Stimulated activated CD4-positive, alpha-beta T cell treated with anti-CD3 and anti-CD28 coated beads, Interleukin-1b, Interleukin-23, amount 100 ng/mL, for 4 hours (primary cell): ENCODE measurements at places on chromosomes 2 and 18.

DNA sequence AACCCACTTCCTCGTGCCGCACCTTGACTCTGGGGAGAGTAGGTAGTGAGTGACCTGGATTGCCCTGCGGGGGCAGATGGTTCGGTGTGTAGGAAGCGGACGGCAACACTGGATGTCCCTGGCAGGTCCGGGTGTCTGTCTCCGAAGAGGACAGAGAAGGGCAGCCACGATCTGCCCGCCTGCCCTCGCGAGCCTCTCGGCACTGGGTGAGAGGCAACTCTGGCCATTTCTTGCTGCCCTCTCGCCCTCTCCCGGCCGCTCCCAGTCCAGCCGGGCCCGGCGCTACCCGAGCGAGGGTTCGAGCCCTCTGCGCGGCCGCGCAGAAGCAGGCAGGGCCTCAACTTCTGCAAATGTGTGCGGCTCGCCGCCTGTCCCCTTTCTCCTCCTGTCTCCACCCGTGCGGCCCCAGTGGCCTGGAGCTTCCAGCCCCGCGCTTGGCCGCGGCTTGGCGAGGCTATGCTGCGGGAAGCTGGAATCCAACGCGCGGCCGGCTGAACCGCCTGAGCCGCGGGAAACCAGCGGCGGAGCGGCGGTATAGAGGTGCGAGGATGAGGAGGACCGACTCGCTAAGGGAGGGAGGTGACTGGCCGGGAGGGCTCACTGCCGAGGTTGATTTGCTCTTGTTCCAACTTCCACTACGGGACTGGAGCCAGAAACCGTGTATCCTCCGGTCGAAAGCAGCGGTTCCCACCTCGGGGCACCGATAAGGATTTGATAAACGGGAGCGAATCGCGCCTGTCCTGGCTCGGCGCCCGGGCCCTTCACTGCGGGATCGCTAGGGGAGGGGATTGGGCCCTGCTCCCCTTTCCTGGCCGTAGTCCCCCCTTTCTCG is 1.5 kb downstream of the EPAS1 start:
- DNase-seq = no peak

DNA sequence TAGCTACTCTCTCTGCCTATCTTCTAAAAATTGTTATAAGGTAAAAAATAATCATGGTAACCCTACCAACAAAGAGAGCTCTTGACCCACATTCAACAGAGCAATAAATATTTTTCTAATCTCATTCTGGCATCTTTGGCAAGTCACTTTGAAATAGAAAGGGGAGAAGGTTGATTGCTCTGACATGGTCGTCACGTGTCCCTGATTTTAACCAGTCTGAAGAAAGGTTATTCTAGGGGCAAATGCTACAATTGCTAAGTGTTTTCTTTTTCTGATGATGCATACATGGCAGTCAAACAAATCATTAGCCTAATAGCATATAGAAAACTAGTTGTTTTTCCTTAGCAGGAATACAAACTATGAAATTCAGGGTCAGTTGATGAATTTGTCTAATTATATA is 153.3 kb upstream of the MAP3K20 start:
- DNase-seq = no peak

GRCh38 chr18:69898241-69898861 is 49.3 kb downstream of the CD226 start:
- DNase-seq = no peak

DNA sequence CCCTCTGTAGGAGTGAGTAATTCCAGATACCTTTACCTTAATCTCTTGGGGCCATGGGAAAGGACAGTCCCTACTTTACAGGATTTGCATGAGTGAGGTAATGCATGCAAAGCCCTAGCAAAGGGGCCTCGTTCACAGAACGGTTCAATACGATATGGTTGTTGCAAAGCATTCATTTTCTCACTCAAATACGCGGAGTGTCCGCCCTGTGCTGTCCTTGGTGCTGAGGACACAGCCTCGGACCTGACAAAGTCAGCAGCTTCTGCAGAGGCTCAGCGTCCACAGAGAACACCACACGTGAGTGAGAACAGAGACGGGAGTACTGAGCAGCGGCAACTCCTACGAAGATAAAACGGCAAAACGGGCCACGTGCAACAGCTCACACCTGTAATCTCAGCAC is 125.7 kb downstream of the EIPR1 start:
- no peak for DNase-seq
